ENCODE measurements at places on chromosomes 13 and 19.

GRCh38 chr13:45024847-45025246 is 35.5 kb downstream of the GPALPP1 start:
- DNase-seq, result no peak

GRCh38 chr13:97986835-97987234 is 33.4 kb downstream of the IPO5 start:
- DNase-seq, result no peak

DNA sequence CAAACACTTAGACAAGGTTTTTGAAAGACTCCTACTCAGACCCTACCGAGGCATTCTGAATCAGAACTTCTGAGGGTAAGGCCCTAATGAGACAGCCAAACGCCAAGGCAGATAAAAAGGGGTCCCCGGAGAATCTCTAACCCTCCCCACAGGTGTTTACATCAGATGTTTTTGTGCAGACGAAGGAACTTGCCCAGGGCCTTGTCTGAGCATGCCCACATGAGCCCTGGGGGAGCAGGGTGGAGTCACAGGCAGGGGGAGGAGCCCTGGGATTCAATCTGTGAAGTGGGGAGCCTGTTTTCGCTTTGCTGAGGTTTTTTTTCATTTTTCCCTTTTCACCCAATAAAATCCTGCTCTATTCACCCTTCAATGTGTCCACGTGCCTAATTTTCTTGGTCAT is 61.6 kb upstream of the MED4 start:
- DNase-seq, result peak; percentile 84

GRCh38 chr13:38990693-38991092 is at the start of gene STOML3:
Gene STOML3, minus strand, starts transcription at chr13:38990831. Its CDS starts 110 bp downstream, at chr13:38990721.
- DNase-seq, result no peak

DNA sequence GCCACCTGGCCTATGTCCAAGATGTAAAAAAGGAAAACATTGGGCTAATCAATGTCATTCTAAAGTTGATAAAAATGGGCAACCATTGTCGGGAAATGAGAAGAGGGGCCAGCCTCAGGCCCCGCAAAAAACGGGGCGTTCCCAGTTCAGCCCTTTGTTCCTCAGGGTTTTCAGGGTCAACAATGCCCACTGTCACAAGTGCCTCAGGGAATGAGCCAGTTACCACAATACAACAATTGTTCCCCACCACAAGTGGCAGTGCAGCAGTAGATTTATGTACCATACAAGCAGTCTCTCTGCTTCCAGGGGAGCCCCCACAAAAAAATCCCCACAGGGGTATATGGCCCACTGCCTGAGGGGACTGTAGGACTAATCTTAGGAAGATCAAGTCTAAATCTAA is 112.5 kb downstream of the ZNF486 start:
- no peak for DNase-seq

GRCh38 chr13:24614306-24615080 is 65.7 kb upstream of the ATP12A start:
- DNase-seq, result no peak

DNA sequence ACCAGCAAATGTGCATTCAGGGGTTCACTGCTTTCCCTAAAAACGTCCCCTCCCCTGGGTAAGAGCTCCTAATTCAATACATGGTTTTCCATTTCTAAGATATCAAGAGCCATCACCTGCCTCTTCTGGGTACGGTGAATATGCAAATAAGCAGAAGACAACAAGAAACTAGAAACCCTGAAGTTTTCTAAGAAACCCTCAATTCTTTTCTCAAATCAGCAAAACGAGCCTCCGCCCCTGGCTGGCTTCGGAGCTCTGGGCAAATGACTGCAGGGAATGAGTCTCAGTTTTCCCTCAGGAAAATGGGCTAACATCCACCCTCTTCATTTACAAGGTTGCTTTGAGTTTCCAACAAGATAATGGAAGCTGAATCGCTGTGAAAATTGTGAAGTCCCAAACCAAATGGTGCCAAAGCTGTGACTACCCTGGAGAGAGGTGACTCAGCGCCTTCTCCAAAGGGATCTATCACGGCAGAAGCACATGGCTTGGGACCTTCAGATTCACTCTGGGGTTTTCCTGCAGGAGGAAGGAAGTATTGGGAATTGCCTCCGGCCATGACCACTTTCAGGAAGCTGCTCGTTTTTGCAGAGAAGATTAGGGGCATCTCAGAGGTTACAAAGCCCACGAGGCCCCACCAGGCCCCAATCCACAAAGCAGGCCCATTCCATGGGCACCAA is 26.6 kb downstream of the KLF2 start:
- DNase-seq, result no peak

DNA sequence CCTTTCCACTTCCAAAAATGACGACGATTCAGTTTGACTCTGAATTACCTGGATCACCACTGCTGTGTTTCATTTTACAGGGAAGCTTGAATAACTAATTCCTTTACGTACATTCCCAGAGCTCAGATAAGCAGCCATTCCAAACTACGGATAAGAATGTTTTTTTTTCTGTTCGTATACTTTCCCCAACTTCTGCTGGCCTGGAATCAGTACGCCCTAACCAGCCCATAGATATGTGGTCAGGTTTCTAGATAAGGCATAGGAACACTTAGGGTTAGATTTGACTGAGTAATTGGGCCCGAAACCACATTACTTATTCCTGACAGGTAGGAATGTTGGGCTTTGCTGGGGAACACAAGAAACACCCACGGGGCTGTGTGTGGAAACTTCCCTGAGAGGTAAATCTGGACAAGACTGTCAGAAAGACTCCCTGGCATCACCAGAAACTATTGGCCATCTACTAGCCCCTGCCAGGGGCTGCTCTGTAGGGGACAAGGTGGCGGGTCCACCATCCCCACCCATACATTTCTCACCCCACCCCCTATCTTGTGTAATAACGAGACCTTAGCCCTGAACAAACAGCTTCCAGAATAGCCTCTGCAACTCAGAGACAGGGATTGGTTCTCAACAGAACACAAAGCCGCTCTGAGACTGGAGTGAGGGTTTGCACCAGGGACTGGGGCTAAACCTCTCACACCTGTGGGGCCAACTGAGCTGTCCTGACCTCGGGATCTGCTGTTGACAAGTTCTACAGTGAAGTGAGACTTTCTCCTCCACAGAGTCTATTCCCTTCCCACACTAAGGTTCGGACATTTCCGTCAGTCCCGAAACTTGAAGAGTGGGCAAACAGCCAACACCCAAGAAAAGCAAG is 15.6 kb downstream of the RHPN2 start:
- no peak for DNase-seq

DNA sequence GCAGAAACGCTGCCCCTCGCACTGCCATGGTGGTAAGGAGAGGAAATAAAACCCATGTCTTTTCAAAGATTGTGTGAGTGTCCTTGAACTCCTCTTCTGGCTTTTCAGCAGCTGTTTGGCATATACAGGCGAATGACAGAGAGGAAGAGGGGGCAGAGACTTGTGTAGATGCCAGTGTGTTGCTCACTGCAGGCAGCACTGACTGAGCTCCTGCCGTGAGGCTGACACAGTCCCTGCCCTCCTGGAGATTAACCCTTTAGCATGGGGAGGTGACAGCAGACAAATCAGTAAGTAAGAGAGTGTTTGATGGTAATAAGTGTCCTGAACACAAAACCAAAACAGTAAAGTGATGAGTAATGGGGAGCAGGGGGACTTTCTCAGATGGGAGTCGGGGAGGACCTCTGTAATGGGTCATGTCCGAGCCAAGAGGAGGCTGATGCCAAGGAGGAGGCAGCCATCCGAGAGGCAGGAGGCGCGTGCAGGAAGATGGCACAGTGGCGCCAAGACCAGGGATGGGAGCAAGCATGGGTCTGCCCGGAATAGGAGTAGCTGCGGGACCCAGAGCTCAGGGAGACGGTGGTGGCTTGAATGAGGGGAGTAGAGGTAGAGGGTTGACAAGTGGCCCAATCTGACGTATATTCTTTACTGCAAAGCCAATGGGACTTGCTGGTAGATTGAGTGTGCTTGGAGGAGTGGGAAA is 182.2 kb downstream of the FOXO1 start:
- no peak for DNase-seq

DNA sequence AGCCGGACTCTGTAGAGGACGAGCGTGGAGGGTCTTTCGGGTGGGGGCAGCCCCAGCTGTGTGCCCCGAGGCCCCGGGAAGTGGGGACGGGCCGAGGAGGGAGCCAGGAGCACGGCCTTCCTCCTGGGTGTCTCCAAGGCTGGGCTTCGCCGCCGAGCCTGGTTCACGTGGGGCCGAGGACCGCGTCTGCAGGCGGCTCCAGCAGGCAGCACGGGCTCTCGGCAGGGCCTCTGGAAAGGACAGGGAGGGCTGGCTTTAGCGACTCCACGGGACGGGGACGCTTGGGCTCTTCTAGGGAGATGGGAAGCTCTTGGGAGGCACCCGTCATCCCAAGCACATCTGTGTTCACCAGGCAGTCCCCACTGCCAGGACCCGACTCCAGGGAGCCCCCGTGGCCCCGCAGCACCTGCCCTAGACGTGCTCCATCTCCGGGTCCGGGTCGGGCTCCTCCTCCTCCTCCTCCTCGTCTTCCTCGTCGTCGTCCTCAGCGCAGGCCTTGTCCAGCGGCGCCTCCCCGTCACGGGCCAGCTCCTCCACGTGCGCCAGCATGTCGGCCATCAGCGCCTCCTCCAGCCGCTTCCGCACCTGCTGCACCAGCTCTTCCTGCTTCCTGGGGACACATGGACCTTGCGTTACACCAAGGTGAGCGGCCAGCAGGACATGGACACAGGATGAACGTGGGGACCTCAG is 9.9 kb upstream of the MEX3D start:
- no peak for DNase-seq

GRCh38 chr19:18155095-18156087 is 2.4 kb downstream of the PIK3R2 start:
- no peak for DNase-seq

GRCh38 chr19:7554990-7555864 is 19.7 kb downstream of the PNPLA6 start:
- no peak for DNase-seq

DNA sequence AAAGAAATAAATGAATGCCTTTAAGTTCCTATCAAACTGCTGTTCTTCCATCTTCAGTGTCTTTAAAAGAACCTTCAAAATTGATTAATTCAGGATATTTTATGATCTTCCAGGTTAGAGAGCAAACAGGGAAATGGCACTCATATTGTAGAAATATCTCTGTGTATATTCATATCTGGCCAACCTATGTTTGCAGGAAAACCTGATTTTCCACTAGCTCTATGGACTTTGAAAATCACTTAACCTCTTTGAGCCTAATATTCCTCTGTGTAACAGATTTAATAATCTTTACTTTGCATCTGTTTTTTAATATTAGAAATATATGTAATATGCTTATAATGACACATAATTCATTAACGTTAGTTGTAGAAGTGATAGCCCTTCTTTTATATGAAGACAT is 227.7 kb upstream of the ATXN8OS start:
- no peak for DNase-seq

- DNase-seq, result no peak
These were observed 5.7 kb upstream of the CD70 start for GRCh38 chr19:6596621-6597020.

DNA sequence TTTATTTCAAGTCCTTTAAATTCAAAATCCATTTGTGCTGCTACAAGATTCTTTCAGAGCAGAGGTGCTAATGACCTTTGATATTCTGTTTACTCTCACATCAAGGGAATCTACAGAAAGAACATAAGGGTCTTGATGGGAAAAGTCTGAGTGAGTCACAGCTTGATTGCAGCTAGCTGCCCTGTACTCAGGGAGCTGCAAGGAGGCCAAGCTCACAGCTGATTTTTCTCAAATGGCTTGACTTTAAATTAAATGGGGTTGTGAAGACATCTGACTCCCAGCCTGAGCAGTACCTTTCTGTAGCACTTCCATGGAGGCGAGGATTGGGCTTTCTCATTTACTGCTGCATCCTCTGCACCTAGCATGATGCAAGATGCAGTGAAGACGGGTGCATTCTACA is 62.5 kb downstream of the RAP2A start:
- DNase-seq, result no peak

DNA sequence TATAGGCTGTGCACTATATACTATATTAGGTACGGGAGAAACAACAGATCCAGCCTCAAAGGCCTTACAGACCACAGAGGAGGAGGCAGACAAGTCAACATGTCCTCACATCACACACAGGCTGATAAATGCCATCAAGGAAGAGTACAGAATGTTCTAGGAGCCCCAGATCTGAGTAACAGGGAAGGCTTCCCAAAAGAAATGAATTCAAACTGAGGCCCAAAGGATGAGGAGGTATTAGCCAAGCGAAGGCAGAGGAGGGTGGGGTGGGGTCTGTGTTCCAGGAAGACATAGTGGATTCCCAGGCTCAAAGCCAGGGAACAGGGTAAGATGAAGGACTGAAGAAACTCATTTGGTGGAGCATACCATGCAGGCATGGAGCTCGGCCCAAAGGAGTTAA is 55.1 kb downstream of the RXFP2 start:
- DNase-seq, result no peak

- no peak for DNase-seq
These were observed 97.1 kb downstream of the CYSLTR2 start for GRCh38 chr13:48750588-48751383.

DNA sequence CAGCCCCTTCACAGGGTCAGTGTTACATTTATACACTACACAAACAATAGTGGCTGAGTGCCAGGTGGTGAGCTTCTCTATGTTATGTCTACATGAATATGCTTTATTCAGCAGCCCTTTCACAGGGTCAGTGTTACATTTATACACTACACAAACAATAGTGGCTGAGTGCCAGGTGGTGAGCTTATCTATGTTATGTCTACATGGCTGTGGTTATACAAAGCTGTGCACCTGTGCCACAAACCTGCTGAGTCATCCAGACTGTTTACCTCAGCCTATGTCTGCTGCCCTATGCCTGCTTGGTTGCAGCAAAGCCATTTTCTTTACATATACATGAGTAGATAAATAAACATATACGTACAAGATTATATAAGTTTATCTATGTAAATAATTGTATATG is 76.5 kb downstream of the ZNF726 start:
- DNase-seq, result no peak
